ENCODE measurements at places on chromosomes 6 and 20.

DNA sequence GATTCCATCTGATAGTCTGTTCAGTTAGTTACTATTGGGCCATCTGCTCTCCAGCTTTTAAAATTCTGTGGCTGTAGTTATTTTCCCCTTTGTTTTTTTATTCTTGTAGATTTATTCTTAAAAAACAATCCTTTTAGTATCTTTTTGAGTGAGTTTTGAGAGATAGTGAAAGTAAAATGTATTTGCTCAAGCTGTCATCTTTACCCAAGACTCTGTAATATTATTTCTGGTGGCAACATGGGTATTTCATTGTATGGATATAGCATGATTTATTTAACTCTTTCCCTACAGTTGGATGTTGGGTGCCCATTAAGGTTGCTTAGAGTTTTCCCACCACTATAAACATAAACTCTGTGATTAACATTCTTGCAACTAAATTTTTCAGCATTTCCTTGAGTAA is 24.6 kb downstream of the STK4 start:
- no peak for DNase-seq

DNA sequence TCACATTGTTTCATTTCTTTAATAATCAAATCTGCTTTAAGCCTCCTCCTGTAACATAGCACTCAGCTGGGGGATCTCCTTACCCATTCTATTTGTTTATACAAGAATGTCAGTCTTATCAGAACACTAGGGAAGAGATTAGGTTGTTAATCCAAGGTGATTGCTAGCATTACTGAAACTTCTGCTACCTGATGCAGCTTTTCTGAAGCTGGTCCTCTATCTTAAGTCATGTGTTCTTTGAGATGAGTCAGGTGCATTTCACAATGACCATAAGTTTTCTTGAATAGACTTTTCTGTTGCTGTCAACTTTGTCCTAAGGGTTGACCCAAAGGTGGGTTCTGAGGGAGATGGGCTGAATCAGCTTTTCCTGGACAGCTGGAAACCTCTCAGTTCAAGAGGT is 60.7 kb upstream of the SYNCRIP start:
- DNase-seq: no peak

GRCh38 chr20:37492096-37492625 is 28.9 kb upstream of the NNAT start:
- no peak for DNase-seq

DNA sequence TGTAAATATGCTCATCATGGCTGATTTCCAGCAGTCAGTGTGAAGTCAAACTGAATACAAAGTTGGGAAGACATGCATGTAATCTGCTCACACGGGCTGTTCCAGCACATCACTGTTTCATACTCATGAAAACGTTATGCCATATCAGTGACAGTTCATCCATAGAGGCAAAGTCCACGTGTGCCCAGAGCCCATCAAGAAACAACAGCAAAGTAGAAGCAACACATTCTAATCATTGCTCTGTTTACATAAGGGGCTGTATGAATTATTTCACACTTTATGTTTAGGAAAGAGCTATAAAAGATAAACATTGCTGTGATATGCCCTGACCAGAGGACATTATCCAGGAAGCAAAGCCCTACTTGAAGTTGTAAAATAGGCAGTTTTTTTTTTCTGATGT is 157.0 kb upstream of the ENPP5 start:
- no peak for DNase-seq

- peak; percentile 33 for DNase-seq
Measured at GRCh38 chr20:35093267-35093884, 769 bp upstream of the TRPC4AP start.

- DNase-seq: no peak
Measured at GRCh38 chr6:72219536-72219935, 333.2 kb downstream of the RIMS1 start.

DNA sequence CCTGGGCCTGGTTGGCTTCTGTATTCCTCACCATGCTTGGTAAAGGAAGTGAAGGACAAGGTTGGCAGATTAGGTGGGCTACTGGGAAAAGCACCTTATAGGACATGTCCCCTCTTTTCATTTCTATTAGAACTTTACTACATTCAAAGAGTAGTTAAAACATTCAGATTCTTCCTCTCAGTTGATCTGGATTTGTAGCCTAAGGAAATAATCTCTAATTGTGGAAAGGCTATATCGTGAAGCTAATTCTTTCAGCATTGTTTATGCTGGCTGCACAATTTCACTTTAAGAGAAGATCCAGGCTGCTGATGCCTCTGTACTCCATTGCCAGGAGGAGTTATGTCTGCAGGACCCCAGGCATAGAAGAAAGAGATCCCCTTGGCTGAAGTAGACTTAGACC is 58.8 kb downstream of the ARHGAP40 start:
- DNase-seq: no peak

GRCh38 chr20:48556956-48557355 is 270.8 kb downstream of the PREX1 start:
- DNase-seq: no peak

GRCh38 chr6:55399351-55399750 is 72.1 kb downstream of the GFRAL start:
- no peak for DNase-seq

DNA sequence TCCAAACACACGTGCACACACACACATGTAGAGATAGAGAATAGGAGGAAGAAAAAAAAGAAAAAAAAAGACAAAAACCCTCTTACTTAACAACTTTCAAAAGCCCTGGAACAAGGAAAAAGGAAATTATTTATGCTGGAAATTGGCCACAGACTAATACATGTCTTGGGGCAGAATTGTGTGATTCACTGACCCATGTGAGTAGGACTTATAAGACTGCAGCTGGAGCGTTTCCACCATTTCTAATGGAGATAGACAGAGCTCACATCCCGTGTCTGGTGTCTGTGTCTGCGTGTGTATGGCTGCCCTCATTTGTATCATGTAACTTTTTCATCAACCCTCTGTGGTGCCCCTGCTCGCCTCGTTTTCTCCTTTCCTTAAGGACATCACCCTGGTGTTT is 99.8 kb upstream of the PDE10A start:
- DNase-seq: no peak

GRCh38 chr20:57948180-57948955 is 238.6 kb upstream of the PMEPA1 start:
- no peak for DNase-seq

DNA sequence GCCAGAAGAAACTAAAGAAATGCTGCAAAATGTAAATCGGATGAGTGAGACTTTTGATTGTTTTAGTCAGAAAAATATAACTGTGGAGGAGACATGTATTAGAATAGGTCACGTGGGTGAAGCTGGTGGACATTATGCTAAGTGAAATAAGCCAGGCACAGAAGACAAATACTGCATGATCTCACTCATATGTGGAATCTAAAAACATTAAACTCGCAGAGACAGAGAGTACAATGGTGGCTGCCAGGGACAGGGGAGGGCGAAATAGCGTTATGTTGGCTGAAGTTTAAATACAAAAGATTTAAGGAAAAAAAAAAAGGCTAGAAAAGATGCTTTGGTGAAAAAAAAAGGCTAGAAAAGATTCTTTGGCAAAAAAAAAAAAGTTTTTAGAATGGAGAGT is 63.5 kb upstream of the HDDC2 start:
- DNase-seq: no peak

DNA sequence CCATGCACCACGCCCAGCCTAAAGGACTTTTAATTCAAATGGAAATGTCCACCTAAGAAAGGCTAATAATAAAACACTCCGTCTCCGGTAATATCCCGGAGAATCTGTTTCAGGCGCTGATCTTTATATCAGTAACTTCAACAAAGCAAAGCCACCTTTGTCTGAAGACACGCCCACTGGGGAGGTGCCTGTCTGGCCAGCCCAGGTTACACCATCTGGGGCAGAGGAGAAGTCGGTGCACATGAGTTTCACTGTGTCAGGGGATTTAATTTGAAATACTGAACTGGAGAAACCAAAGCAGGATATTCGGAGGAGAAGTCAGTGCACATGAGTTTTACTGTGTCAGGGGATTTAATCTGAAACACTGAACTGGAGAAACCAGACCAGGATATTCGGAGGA is 9.4 kb downstream of the SERPINB6 start:
- DNase-seq: no peak

DNA sequence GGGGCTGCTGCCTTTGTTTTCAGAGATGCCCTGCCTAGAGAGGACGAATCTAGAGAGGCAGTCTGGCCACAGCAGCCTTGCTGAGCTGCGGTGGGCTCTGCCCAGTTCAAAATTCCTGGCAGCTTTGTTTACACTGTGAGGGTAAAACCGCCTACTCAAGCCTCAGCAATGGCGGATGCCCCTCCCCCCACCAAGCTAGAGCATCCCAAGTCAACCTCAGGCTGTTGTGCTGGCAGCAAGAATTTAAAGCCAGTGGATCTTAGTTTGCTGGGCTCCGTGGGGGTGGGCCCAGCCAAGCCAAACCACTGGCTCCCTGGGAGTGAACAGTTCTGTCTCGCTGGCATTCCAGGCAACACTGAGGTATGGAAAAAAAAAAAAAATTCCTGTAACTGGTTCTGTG is 970.9 kb downstream of the TBC1D32 start:
- DNase-seq: no peak

GRCh38 chr6:31622684-31623091 is 2.2 kb downstream of the PRRC2A start:
- no peak for DNase-seq

DNA sequence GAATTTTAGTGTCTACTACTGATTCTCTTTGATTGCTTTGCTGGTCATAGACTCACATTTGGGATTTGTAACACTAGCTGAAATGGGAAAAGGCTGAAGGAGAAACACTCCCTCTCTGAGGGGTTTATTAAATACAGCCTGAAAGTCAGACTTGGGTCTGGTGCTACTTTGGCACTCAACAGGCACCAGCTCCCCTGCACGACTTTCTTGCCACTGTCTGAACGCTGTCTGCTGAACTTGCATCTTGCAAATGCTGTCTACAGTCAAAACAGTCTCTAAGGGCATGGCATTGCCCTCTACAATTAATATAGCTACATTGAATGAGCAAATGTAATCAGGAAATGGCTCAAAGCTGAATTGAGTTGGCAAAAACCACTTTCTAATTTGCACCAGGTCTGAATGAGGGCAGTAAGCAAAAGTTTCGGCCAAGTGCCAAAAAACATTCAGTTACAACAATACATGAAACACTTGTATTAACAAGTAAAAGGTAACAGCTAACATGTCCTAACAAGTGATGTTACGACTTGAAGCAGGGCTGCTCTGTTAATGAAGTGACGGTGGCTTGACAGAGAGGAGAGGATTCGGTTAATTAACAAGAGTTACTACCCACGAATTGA is 119.5 kb downstream of the FOXC1 start:
- DNase-seq: no peak

- DNase-seq: no peak
Measured at GRCh38 chr6:119669221-119669620, 319.7 kb upstream of the MAN1A1 start.

GRCh38 chr6:76881414-76881813 is 581.9 kb downstream of the HTR1B start:
- DNase-seq: no peak

- no peak for DNase-seq
Measured at GRCh38 chr6:44512868-44513741, 125.6 kb downstream of the CDC5L start.

DNA sequence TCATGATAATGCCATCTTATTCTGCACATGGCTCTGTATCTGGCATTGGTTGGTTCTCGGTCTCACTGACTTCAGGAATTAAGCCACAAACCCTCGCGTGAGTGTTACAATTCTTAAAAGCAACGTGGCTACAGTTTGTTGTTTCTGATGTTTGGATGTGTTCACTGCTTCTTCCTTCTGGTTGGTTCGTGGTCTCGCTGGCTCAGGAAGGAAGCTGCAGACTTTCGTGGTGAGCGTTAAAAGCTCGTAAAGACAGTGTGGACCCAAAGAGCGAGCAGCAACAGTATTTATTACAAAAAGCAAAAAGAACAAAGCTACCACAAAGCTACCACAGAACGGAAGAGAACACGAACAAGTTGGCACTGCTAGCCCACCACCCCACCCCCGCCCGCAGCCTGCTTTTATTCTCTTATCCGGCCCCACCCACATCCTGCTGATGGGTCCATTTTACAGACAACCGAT is 51.1 kb downstream of the MYLIP start:
- no peak for DNase-seq

DNA sequence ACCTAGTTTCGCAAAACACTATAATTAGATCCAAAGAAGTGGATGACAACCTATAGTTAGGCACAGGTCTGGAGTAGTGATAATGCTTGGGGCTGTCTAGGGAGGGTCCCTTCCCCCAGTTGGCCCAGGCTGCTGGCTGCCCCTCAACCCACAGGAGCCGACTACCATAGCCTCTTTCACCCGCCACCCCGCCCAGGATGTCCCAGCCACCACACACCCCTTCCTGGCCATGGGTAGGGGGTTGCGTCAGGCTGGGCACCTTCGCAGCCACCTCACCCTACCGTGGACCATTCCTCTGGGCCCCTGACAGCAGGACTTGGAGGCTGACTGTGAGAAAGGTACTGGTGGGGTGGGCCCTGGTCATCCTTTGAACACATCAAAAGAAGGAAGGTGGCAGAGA is 8.5 kb downstream of the TFEB start:
- no peak for DNase-seq

DNA sequence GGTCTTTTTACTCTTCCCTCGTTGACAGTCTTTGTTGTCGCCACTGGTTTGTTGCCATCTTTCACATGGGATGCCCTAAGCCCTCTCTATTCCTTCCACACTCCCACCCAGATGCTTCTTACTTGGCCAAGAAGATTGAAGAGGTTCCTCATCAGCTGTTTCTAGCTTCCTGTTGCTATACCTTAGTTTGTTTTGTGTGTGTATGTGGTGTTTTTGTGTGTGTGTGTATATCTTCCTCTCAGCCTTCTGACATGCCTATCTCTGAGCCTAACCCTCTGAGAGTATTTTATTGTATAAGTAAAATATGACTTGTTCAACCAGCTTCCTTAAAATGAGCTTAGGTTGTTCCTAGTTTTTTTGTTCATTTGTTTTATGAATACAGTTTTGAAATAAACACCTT is 35.9 kb downstream of the ENPP1 start:
- no peak for DNase-seq

GRCh38 chr20:34131491-34131890 is 19.4 kb upstream of the EIF2S2 start:
- DNase-seq: no peak

- no peak for DNase-seq
Measured at GRCh38 chr6:89350281-89350966, 2.1 kb downstream of the UBE2J1 start.

DNA sequence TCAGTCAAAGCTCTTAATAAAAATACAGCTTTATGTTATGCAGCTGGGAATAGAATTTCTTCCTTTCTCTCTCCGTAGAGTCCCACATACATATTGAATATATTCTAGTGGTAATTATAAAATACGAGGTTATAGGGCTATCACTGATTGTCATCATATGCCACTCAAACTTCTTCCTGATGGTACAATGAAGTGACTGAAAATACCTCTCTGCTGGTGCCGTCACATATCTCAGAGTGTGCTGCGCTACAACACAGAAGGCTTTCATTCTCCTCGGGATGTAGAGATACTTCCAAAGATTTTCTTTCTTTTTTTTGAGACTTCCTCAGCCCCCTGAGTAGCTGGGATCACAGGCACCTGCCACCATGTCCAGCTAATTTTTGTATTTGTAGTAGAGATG is 249.9 kb downstream of the BTBD9 start:
- no peak for DNase-seq

Data from H54 (cell line).